ENCODE measurements at places on chromosomes 3 and 15.

- DNase-seq = no peak
Measured at GRCh38 chr3:138642226-138642926, 33.8 kb downstream of the FAIM start.

DNA sequence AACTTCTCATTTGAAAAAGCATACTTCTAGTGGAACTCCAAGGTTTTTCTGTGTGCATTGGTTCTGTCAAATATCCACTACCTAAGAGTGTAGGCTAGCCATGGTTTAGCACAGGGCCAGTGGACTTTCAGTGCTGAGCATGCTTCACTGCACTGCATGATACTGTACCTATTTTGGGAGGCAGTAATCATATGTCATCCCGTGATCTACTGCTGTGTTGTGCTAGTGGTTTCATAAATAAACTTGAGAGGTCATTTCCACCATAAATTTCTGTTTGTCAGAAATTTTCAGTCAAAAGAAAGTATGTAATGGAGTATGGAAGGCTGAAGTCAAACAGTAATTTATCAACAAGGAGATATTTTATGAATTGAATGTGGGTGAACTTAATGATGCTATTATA lies 203.6 kb downstream of the ROBO1 start:
- DNase-seq = no peak

DNA sequence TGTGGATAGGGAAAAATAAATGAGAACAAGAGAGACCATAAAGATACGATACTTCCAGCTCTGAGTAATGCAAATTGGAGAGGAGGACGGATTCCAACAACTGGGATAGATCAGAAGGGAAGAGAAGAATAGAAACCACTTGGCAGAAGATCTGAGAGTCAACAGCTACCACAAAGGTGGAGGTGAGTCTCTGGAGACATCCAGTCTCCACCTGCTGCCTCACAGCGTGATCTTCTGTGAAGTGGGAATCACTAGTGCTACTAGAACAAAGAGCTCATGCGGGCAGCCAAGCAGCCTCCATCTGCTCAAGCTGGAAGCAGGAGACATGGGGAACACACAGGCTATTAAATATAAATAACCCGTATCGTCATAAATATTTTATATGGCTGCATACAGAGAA lies 558.5 kb upstream of the CFAP20DC start:
- DNase-seq = no peak

- no peak for DNase-seq
Measured at GRCh38 chr3:117091676-117092075, 382.1 kb downstream of the TUSC7 start.

GRCh38 chr3:122748347-122748746 lies 45.3 kb downstream of the HSPBAP1 start:
- DNase-seq = no peak

GRCh38 chr3:27805282-27805681 lies 83.2 kb upstream of the EOMES start:
- DNase-seq = no peak

DNA sequence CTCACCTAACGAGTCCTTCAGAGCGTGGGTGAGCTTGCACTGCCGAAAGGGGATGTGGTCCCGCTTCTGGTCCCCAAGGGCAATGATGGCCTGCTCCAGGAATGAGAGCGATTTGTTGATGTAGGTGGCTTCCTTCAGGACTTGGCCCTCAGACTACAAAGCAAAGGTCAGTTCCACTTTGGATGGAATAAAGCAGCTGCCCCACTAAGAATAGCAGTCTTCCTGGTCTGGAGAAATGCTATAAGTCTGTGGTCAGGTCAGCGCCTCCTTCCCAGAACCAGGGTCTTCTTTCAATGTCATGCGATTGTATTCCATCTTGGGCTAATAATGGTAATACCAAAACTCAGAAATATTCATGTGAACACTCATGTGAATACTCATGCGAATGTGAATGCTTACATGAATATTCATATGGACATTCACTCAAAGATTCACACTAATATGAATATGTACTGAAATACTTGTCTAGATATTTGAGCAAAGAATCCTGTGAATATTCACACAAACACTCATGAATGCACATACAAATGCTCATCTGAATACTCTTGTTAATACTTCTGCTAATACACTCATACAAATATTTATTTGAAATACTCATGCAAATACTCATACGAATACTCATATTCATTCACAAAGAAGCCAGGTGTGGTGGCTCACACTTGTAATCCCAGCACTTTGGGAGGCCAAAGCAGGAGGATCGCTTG lies 16.7 kb downstream of the KIF9 start:
- no peak for DNase-seq

DNA sequence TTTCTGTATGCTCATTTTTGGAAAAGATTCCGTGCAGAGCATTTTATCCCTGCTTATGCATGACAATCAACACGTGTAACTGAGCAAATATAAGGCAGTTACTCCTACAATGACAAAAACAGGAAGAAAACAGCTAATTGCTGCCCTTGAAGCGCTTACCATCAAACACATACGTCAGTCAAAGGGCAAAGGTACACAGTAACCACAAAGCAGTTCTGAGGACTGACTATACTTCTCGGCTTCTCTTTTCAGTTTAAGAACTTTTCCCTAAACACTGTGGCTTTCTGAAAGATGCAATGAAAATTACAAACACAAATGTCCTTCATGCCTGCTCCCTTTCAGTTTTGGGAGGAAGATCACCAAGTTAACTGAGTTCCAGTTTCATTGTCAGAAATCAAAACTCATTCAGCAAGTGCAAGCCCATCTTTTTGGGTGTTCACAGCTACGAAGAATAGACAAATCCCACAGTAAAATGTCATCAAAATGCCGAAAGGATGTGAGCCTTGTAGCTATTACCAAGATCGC lies 602.8 kb downstream of the FOXP1 start:
- DNase-seq = no peak

GRCh38 chr3:54826251-54826691 lies 101.6 kb downstream of the LRTM1 start:
- no peak for DNase-seq

DNA sequence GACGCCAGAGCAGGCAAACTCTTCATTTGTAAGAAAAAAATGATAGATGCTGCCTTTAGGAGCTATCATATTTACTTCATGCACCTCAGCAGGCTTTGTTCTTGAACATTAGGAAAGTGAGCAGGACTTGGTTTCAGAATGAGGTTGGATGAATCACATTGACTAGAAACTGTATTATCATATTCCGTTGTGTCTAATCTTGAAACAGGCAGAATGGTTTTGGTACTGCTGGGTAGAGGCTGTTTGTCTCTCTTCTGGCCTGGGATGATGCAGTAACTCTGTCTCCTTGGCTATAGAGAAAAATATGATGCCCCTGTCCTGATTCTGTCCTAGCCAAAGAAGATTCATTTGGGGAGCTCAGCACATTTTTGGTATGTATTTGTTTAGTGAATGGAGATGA lies 344.2 kb upstream of the GRM7 start:
- DNase-seq = no peak

DNA sequence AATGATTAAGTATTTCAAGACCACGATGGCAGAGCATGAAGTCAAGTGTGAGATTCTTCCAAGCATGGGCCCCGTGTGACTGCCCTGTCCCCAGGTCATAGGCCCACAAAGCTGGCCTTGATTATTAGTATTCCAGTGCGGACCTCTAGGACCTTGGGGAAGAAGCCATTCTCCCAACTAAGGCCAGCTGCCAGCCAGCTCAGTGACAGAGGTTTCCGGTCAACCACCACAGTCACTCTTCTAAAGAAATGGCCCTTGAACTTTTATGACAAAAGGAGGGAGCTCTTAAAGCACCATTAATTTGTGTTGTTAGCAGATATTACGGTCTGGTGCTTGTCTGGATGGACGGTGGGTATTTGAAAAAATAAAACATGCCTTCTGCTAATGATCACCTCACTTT lies 28.0 kb downstream of the FAM3D start:
- no peak for DNase-seq

- DNase-seq = no peak
Measured at GRCh38 chr3:56629451-56629850, 53.6 kb downstream of the TASOR start.

GRCh38 chr3:66836363-66837152 lies 161.5 kb upstream of the KBTBD8 start:
- no peak for DNase-seq

GRCh38 chr3:151303751-151304150 lies 12.9 kb downstream of the GPR87 start:
- no peak for DNase-seq

GRCh38 chr3:186013312-186013711 lies 75.5 kb upstream of the TRA2B start:
- no peak for DNase-seq

DNA sequence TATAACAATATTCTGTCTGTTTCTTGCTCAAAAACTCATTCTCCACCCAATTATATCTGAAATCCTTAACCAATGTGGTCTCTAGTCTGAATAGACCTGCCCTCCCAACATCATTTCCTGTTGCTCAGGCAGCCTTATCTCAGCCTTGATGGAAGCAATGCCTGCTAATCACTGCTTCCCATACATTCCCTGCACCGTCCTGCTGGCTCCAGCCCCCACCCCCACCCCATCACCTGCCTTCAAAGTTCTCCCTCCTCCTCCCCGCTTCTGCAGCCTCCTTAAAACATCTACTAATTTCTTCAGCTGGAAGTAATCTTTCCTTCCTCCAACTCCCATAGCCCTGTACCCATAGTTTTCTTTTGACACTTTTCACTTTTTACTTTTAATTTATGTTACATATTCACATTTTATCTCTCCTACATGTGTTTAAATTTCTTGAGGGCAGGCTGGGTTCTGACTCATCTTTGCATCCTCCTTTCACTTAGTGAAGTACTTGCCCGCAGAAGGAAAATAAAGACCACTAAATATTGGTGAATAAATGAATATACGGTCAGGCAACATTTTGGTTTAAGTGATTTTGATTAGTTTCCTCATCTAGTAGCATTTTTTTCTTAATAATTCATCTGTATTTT lies 98.2 kb downstream of the MEIS2 start:
- DNase-seq = no peak

DNA sequence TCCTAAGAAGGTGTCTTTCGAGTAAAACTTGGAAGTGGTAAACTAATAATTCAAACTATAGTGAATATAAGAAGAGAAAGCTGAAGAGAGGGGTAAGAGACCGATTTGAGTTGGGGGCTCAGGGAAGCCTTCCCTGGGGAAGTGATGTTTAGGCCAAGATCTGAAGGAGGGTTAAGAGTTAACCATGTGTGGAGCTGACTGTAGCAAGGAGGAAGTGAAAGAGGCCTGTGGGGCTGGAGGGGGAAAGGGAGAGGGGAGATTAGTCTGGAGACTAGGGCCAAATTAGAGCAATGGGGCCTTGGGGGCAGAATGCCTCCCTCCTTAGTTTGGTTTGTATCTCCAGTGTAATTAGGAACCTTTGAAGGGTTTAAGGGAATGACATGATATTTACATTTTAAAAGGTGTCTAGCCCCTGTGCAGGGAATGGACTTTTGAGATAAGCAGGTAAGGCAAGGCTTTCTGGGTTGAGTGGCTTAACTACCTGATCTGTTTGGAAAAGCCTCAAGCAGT lies 2.2 kb downstream of the ZNF592 start:
- no peak for DNase-seq

DNA sequence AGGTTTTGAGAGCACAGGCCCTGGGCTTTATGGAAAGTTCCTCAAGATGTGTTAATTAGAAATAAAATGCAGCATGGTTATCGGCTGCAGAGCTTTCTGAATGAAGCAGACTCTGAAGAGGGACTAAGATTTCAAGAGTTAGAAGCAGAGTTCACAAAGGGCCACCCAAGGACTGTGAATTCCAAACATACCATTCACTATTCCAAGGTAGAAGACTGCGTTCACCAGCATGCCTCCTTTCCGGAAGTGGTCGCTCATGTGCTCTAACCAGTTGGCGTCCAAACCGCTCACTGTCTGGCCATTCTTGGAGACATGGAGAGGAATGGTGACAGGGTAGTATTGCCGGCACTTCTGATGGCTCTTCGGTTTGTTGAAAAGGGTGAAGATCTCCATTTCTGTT lies 104.9 kb downstream of the OXNAD1 start:
- no peak for DNase-seq

DNA sequence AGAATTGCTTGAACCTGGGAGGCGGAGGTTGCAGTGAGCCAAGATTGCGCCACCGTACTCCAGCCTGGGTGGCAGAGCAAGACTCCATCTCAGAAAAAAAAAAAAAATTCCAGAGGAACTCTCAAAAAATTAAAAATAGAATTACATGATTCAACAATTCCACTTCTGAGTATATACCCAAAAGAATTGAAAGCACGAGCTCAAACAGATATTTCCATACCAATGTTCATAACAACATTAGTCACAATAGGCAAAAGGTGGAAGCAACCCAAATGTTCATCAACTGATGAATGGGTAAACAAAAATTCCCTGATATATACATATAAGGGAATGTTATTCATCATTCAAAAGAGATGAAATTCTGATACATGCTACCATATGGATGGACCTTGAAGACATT lies 16.9 kb upstream of the MORF4L1 start:
- DNase-seq = no peak

- DNase-seq = no peak
Measured at GRCh38 chr15:43260011-43260615, 6.6 kb downstream of the TGM5 start.

DNA sequence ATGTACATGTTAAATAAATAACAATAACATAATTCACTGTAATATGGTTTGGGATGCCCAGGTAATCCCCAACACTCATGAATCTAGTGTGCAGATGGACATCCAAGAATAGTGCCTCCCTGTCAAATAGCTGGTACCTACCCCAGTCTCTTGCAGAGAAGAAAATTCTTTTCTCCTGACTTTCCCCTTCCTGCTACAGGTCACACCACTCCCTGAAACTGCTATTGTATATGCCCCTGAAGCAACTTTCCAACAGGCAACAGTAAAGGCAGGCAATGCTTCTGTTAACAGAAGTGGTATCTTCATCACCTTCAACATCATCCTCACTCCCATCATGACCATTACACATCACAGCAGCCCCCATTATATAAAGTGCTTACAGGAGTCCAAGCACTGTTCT lies 431.6 kb downstream of the MAGI1 start:
- DNase-seq = no peak

DNA sequence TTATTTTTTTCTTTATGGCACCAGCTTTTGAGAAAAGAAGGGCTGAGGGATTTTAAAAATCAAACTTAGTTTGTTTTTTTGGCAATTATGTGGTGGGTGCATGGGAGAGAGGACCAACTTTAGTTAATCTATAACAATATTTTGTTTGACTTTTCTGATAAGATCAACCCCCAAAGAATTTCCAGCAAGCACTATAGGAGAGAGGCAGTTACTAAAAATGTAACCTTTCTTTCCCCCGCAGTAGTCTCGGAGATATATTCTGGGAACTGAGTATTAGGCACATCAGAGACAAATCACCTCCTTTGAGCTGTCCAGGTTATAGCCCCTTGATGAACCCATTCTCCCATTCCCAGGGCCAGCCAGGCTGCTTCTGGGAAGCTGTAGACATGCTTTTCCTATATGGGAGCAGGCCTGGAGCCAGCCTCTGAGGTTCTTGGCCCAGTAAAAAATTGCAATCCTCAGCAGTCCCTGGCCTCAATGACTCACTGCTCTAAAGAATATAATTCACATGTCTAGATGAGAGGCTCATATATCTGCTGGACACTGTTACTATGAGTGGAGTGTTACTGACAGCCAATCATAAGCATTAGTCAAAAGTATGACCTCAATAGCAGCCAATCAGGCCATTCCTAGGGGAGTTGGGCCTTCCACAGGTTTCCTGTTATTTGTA lies 138.3 kb upstream of the AGBL1 start:
- DNase-seq = no peak

All from hepatic stellate cell (primary cell).